ENCODE measurements at places on chromosomes 16 and 17.
A peak's percentile ranks its signal among the peaks of the same experiment; 100 is the strongest.

GRCh38 chr16:60481591-60481990 is 1554.6 kb downstream of the CDH8 start:
- no peak for DNase-seq

GRCh38 chr17:17940441-17940911 is 31.7 kb downstream of the TOM1L2 start:
- DNase-seq: no peak

GRCh38 chr16:73735018-73735417 is 561.6 kb upstream of the PSMD7 start:
- DNase-seq: no peak

DNA sequence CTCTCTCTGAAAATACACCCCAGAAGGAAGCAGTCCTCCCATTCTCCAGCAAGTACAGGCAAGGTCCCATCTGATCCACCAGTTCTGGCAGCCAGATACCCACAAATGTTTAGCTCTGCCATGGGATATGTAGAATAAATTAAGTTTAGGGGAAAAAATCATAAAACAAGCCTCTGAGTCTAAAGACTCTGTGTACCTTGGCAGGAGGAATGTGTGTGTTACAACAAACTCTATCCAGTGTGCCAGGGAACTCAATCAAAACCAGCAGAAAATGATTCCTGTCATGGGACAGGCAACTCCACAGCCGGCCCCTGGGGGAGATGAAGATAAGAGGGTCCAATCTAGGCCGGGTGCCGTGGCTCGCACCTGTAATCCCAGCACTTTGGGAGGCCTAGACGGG is 73.4 kb downstream of the MRM3 start:
- DNase-seq: no peak

DNA sequence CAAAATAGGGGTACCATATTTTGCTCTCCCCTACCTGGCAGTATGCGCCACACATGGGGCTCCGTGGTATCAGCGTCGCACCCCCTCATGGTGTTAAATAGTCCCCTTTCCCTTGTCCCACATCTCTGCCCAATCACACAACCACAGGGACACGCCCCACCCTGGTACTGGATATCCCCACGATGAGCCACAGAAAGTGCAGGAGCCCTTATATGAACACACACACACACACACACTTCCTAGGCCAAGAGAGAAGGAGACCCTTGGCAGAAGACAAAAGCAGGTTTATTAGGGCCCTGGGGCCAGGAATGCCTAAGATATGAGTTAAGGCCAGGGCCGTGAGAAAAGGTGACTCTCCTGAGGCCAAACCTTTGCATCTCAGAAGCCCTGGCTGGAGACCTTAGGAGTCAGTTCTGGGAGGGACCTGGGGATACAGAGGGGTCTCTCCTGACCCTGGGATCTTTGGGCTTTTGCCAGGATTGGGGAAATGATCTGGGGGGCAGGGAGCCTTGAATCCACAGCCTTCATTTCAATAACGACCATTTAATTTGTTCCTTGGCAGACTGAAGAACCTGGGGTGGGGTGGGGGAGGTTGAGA is 11.6 kb downstream of the COPZ2 start:
- no peak for DNase-seq

GRCh38 chr17:8965394-8966168 is at the start of gene PIK3R5:
TSS of gene PIK3R5 (minus strand) at chr17:8965707. CDS start at chr17:8911494, 54,213 bp downstream.
- peak; percentile 81 for DNase-seq

DNA sequence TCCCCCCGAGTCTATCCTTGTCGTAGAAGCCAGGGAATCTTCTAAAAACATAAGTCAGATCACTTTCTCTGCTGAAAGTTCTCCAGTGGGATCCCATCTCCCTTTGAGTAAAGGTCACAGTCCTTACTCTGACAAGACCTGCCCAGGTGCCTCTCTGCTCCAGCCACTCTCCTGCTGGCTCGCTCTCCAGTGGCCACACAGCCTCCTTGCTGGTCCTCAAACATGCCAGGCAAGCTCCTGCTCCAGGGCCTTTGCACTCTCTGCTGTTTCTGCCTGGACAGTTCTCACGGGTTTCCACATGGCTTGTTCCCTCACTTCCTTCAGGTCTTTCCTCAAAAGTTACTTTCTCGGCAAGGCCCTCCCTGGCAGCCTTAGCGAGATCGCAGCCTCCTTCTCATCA is 3.4 kb downstream of the B9D1 start:
- no peak for DNase-seq

GRCh38 chr17:17792037-17792550 is 44.7 kb downstream of the SREBF1 start:
- no peak for DNase-seq

GRCh38 chr17:48055531-48056245 is 7.5 kb downstream of the NFE2L1 start:
- DNase-seq: no peak

DNA sequence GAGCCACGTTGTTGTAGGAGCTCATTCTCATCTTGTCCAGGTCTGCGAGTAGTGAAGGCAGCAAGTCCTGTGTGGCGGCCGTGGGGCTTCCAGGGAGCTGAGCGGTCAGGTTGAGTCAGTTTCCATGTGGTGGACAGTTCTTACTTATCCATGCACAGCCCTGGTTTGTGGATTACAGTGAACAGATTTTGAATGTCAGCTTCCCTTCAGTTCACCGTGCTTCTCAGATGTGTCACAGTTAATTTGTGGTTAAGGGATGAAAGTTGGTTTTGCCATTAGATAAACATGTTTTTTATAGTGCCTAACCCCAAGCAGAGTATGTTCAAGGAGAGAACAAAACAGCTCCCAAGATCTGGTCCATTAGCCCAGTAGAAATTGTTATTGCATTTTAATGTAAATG is 103.1 kb downstream of the RPTOR start:
- DNase-seq: no peak

DNA sequence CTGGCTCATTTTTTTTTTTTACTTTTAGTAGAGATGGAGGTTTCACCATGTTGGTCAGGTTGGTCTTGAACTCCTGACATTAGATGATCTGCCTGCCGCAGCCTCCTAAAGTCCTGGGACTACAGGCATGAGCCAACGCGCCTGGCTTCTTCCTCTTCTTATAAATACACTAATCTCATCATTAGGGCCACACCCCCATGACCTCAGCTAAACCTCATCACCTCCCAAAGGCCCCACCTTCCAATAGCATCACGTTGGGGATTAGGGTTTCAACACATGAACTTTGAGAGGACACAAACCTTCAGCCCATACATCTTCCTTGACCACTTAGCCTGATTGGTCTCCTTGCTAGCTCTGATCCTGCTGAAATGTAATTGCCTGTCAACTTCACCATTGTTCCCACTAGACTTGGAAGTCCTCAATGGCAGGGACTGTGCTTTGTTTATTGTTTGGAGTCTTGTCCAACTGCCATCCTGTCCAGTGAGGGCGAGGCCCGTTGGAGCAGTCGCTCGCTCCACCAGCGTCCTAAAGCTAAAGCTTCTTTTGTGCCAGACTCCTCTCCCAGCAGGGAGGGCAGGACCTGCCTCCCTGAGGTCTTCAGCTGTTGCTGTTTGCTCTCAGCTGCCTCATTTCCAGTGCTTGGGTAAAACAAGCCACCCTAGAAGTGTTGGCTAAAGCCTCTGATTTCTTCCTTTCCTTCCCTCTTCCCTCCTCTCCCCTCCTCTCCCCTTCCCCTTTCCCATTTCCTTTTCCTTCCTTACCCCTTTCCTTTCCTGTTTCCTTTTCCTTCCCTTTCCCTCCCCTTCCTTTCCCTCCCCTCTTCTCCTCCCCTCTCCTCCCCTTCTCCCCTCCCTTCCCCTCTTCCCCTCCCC is 85.3 kb downstream of the HAPSTR1 start:
- no peak for DNase-seq

DNA sequence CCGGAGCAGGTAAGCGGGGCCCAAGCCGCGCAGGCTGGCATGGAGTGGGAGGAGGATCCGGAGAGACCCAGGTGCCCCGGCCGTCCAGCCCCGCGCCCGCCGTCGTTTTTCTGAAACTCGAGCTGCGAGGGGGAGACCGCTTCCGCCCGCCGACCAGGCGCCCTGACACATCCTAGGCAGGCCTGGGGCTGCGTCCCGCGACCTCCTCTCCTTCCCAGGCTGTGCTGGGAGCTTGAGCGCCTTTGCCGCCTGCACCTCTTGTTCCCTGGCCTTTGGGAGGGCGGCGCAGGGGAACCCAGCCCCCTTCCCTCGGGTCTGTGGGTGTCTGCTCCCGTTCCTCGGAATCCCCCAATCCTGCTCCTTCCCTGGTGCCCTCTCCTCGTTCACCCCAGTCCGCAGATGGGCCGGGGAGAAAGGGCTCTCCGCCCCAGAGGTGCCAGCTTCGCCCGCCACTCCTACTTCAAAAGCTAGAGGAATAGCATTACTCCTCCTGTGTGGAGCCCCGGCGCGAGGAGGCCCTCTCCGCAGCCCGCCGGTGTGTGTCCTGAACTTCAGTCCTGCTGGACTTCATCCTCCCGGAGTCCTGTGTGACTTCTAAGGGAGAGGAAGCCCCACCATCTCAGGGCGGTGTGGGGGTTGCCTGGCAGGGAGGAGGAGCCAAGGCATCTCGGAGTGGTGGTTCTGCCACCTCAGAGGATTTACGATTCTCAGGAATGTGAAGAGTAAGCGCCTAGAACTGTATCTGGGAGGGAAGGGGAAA is 1.0 kb downstream of the NHERF1 start:
- peak; percentile 57 for DNase-seq

DNA sequence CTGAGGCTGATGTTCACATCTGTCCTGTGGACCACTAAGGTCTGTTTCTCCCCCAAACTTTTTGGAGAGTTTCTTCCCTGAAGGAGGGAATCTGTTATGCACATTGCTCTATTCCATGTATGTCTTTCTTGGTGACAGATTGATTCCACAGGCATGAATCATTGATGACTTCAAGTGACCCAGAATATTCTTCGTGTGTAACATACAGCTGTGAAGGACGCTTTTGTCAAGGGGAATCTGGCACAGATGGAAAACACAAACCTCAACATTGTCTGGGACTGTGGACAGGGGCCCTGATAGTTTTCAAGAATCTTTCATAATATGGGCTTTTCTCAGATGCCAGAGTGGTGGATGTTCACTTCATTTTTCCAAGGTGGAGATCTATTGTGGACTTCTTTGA is 223.1 kb upstream of the MAF start:
- DNase-seq: no peak

- no peak for DNase-seq
Observed at GRCh38 chr16:70572050-70572925, 48.7 kb downstream of the SF3B3 start.

DNA sequence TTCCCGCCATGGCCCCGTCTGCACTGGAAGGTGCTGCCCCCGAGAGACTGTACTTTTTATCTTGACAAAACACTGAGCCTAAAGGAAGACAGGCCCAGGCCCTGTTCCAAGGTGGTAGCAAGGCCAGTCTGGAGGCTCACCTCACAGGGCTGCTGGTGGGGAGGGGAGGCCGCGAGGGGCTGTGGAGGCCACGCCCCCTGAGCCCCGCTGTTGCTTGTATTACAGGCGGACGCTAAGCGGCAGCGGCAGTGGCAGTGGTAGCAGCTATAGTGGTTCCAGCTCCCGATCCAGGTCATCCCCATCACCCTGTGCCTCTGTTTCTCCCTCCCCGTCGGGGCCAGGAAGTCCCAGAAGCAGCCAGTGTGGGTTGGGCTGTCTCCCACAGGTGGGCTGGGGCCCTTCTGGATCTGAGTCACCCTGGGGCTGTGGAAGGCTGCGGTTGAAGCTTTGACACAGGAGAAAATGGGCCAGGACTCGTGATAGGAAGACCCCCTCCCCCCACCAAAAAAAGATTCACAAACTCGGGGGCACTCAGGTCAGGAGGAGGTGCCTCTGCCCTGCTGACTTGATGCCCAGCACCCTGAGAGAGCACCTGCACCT is 13.3 kb upstream of the IL17C start:
- DNase-seq: no peak

GRCh38 chr16:89920723-89921122 is 2.1 kb downstream of the MC1R start:
- no peak for DNase-seq

DNA sequence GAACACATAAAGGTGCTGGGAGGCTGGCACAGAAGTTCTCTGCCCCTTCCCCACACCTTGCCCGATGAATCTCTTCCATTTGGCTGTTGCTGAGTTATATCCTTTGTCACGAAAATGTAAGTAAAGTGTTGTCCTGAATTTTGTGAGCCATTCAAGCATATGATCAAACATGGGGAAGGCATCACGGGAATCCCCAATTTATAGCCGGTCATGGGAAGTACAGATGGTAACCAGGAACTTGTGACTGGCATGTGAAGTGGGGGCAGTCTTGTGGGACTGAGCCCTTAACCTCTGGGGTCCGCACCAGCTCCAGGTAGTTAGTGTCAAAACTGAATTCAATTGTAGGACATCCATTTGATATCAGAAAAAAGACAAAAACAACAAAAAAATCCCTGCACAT is 13.2 kb downstream of the TOM1L2 start:
- no peak for DNase-seq

DNA sequence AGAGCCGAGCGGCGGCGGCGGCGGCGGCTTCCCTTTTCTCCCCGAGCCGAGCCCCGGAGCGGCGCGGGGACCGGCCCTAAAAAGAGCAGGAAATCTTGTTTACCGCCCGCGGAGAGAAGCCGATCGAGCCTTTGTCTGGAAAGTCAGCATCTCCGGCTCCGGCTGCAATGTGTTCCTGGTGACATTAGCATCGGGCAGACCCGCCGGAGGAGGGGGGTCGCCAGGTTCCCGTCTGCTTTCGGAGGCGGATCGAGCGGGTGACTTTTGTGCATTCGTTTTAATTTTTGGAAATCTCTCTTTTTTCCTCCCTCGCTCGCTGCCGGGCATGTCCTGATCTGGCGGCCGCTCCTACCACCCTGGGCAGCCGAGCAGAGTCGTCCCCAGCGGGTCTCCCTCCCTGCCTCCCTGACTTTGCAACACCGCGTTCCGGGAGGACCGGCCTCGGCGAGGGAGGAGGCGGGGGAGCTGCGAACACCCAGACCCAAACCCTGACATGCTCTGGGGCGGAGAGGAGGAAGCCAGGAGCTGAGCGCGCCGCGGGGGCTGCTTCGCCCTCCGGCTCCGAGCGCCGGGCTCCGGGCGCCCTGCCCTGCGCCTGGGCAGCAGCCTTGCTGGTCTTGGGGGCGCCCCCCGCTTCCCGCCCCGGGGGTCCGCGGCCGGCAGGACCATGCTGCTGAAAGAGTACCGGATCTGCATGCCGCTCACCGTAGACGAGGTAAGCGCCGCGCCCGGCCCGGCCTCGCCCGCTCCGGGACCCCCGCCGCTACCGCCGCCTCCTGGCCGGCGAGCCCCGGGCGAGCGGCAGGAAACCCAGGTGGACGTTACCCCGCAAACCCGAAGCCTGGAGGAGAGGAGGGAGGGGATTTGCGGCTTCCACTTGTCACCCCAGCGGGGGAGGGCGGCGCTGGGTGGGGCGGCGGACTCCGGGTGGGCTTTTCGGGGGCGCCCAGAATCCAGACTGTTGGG is 690 bp downstream of the PITPNC1 start:
- peak; percentile 39 for DNase-seq

DNA sequence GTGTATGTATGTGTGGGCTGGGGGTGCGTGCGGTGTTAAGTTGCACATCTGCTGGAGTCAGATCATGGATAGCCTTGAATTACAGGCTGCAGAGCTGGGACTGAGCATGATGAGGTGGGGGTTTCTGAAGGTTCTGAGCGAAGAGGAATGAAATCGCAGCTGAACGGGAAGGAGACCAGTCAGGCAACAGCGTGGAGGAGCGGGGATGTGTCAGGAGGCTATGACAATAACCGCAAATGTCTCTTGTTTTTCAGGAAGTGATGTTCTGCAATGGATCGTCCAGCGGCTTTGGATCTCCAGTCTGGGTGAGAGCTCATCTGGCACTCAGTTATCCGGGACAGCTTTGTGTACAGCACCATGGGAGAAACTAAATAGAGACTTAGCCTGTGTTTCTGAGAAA is 20.9 kb downstream of the RGS9 start:
- DNase-seq: no peak

All from T-helper 1 cell (primary cell).